ENCODE measurements at places on chromosomes 7 and 10.

- DNase-seq, result no peak
Measured at GRCh38 chr10:118116715-118117449, 70.1 kb upstream of the RAB11FIP2 start.

- DNase-seq, result peak; percentile 6
Measured at GRCh38 chr10:5814110-5815107, 1.2 kb upstream of the GDI2 start.

DNA sequence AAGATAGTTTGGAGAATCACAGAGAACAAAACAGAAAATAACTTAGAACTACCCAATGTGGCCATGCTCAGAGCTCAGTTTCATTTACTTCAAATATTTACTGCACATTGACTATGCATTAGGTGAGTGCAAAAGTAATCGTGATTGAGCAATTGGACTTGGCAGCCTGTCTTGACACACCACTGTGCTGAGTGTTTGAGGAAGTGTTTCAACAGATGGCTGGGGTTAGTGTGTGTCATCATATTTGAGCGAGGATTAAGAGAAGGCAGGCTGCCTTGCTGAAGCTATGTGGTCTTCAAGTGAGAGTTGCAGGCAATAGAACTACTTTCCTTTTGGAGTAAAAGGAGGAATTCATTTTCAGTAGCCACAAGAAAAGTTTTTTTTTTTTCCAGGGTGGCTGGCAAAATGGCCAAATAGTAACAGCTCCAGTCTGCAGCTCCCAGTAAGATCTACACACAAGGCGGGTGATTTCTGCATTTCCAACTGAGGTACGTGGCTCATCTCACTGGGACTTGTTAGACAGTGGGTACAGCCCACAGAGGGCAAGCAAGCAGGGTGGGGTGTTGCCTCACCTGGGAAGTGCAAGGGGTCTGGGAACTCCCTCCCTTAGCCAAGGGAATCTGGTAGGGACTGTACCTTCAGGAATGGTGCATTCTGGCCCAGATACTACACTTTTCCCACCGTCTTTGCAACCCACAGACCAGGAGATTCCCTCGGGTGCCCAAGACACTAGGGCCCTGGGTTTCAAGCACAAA, 37.6 kb downstream of the AKR1C4 start:
- DNase-seq, result peak; percentile 38

- no peak for DNase-seq
Measured at GRCh38 chr7:142878315-142878714, 7.2 kb downstream of the TRPV6 start.

DNA sequence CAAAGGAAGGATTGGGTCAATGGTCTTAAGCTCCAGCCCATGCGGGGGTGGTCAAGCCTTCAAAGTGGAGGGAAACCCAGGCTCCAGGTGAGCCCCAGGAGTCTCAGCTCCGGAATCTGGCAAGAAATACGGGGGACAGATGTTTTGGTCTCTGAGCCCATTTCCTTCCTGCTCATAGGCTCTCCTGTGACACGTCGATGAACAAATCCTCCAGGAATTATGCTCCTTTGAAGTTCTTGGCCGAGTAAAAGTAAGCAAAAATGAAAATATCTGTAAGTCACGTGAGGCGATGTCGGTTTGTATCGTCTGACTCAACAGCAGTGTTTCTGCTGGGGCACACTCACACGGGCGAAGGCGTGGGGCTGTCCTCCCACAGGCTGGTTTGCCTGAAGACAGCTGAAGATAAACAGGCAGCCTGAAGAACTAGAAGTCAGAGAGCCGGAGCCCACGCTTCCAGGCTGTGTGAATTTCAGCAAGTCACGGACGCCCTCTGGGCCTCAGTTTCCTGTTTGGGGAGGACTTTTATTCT, 52.6 kb upstream of the SMNDC1 start:
- no peak for DNase-seq

GRCh38 chr7:149855361-149856305, 17.5 kb downstream of the ZNF862 start:
- DNase-seq, result no peak

DNA sequence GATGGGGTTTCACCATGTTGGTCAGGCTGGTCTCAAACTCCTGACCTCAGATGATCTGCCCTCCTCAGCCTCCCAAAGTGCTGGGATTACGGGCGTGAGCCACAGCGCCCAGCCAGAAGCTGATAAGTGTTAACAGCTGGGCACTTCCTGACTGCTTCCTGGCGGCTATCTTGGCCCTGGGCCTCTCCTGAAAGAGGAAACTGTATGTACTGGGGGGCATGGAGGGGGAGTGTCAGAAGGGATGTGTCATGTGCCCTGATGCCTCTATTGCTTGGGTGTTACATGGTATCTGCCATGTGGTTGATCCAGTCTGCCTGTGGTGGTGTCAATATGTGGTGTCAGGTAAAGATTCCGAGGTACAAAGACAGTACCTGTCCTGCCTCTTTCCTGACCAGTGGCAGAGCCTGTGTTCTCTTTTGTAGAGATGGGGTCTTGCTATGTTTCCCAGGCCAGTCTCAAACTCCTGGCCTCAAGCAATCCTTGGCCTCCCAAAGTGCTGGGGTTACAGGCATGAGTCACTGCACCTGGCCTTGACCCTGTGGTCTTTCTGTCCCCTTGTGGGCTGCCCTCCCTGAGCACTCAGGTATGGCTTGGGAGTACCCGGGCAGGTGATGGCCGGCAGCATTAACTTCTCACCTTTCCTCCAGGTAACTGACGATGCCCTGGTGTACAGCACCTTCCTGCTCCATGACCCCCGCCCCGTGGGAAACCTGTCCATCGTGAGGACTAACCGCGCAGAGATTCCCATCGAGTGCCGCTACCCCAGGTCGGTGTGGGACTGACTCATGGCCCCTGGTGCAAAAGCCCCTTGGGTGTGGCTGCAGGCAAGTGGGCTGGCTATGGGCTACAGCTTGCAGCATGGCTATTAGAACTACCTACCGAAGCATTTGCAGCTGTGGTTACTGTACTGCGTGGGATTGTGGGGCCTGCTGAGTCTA, 4.4 kb downstream of the ZP3 start:
- no peak for DNase-seq

DNA sequence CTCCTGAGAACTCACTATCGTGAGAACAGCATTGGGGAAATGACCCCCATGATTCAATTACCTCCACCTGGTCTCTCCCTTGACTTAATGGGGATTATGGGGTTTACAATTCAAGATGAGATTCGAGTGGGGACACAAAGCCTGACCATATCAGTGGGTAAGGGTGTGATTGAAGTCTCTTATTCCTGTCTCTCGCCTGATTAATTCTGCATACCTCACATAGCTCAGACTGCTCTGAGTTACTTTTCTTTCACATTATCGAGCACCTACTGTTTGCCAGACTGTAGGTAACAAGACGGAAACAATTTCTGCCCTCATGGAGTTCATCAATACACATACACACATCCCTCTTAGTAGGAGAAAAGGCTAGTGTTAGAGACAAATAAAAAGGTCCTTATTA, 25.0 kb downstream of the CISD1 start:
- no peak for DNase-seq

DNA sequence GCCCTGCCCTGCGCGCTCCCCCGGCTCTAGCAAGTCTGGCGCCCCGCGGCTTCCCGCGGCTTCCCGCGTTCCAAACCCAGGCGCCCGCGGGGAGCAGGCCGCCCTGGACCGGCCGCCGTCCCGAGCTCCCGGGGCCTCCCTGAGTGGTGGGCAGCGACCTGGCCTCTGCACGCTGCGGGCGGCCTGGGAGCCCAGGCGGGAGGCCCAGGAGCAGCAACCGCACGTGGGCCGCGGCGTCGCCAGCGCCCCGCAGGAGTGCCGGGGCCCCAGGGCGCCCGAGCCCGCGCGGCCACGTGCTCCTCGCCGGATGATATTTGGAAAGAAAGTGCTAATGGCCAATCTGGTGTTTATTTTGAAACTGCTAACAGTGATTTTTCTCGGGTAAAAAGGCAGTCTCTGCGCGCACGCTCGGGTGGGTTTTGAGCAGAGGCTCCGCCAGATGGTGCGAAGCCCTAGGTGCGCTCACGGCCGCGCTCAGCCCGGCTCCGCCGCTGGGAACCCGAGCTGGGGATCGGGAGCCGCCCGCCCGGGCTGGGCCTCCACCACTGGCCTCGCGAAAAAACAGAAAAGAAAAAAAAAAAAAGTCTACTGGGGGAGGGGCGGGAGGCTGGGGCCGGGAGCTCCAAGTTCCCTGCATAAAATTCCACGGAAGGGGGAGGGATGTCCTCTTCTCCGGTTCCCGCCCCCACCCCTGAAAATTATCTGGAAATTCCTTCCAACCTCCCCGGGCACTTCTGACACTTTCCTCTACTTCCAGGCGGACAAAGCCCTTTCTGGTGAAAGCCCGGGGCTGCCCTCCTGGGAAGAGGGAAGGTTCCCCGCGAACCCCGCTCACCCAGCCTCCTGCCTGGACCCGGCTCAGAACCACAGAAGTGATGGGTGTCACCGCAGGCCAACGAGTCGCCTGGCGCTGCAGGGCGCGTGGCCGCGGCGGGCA, 4.3 kb downstream of the EBF3 start:
- no peak for DNase-seq

GRCh38 chr10:132938472-132939339, 3.7 kb downstream of the CFAP46 start:
- DNase-seq, result no peak

DNA sequence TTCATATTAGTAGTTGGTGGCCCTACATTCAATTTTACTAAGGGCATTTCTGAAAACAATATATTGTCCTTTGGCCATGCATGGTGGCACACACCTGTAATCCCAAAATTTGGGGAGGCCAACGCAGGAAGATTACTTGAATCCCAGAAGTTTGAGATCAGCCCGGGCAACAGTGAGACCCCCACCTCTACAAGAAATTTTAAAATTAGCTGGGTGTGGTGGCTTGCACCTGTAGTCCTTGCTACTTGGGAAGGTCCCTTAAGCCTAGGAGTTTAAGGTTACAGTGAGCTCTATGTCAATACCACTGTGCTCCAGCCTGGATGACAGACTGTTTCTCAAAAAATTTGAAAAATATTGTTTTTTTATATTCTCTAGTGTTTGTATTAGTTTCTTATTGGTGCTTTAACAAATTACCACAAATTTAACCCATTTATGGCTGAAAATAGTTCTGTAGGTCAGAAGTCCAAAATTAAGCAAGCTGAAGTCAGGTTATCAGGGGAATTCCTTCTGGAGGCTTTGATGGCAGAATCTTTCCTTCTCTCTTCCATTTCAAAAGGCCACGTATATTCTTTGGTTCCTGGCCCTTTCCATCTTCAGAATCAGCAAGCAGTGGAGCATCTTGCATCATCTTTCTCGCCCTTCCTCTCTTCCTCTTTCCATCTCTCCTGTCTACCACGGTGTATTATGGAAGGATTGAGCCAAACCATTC, 12.4 kb downstream of the CBX3 start:
- DNase-seq, result no peak

DNA sequence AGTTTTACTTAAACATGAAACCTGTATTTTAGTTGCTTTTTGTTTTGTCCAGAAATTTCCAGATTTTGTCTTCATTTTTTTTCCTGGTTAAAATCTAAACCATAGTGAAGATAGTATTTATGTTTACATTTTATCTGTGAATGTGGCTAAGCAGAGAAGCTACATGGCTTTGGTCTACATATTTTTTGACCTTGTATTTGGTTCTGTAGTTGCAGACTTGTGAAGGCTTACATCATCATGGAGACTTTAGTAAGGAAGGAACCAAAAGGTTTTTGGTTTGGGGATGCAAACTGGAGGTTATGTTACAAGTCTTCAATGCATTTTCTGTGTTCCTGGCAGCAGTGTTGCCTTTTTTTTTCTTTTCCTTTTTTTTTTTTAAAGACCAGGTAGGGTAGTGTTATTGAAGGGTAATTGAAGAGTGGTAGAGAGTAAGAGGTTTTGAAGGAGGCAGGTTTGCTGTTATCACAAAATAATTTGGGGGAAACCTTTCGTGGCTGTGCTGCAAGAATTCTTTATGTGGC, 30.9 kb upstream of the VDAC2 start:
- no peak for DNase-seq

DNA sequence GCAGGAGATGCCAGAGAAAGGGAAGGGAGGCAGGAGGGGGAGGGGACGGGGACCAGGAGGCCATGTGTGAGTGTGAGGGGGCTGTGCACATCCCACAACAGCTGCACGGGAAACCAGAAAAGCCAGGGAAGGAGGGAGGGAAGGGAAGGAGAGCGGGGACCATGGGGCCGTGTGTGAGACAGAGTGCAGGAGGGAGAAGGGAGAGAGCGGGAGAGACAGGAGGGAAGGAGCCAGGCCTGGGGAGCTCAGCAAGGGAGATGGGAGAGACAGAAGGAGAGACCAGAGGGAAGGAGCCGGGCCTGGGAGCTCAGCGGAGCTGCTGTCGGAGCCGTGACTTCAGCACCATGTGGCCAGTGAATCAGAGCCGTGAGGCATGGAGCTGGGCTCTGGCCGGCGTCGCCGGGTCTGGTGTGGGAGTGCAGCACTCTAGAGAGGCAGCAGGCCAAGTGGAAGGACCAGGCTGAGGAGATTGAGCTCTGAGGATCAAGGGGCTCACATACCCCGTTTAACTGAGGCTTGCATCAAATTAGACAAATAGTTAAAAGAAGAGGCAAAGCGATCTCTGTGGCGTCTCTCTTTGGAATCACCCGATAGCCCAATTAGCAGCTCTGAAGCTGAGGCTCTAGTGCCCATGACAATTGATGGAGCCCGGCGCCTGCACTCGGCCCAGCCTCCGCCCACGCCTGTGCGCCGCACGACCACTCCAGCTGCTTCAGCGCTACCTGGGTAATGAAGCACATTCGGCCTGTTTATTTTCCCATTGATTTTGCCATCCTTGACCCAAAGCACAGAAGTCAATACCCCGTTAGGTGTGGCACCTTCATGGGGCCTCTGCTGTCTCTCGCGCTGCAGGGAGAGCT, 150.4 kb downstream of the MAD1L1 start:
- no peak for DNase-seq

- no peak for DNase-seq
Measured at GRCh38 chr7:69691734-69692133, 93.5 kb downstream of the AUTS2 start.

- DNase-seq, result peak; percentile 70
Measured at GRCh38 chr7:8217200-8218068, 44.5 kb downstream of the ICA1 start.

DNA sequence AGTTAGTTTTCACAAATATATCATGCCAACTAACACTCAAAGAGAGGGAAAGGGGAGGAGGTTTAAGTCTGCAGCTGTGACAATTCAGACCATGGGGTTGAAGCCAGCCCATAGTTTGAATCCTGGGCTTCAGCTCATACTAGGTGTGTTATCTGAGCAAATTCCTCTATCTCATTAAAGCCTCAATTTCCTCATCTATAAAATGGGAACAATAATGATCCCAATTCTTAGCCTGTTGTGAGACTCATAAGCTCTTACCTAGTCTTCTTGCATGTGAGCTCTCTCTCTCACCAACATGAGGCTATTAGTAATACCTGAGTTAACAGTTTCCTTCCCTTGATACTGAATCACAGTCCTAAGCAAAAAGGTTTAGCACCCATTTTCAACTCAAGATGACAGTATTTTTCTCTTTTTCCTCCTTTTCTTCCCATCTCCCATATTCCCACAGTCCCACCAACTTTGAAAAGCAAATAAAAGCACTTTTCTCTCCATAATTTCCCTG, 49.8 kb downstream of the NUDCD3 start:
- no peak for DNase-seq

- DNase-seq, result no peak
Measured at GRCh38 chr7:84207025-84207424, 12.4 kb upstream of the SEMA3A start.

- peak; percentile 40 for DNase-seq
Measured at GRCh38 chr7:157136372-157136771, 2.4 kb upstream of the UBE3C start.

Measured in NCI-H460 (cell line).